ENCODE measurements at places on chromosomes 2 and 18. TPM values are rescaled to one million over a fixed set of nuclear protein-coding genes. Genes with fewer than 3 reads are reported as not detected.

DNA sequence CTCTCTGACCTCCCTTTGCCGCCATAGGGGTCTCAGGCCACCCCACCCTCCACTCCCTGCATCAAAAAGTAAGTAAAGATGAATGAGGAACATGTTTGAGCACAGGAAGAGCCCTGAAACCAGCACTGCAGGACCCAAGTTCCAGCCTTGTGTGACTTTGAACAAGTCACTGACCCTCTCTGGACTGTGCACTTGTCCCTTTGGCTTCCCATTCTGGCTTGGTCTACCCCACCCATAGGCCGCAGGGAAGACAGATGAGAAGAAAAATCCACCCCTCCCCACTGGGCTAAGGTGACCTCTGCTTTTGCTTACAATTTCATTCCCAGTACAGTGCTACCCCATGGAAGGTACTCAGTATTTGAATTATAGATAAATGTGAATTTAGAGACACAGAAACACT, 43.8 kb downstream of the TMEM17 start:
- DNase-seq = no peak

XDH gene
- 0.51 TPM for total RNA-seq

CNRIP1 gene
- total RNA-seq = 36.4 TPM

DNA sequence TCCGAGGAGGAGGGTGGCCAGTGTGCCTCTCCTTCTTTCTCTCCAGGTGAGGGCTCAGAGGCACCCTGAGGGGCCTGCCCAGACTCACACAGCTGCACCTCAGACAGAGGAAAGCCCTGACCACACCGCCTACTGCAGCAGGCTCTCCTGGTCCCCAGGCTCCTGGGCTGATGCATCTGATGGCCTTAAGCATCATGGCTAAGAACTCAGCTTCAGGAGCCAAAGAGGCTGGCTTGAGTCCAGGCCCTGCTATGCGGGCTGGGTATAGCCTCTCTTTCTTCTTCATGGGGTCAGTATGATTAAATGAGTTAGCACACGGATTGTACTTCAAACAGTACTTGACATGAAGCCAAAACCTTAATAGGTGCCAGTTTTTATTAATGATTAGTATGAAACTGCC, 89.6 kb downstream of the TGFA start:
- DNase-seq = no peak

FOXI3 gene
- not detected for total RNA-seq

Measured in LHCN-M2 (cell line).